Stomach (tissue), 19 donors: ENCODE measurements at places on chromosomes 1 and 21.
A peak's percentile ranks its signal among the peaks of the same experiment; 100 is the strongest.

DNA sequence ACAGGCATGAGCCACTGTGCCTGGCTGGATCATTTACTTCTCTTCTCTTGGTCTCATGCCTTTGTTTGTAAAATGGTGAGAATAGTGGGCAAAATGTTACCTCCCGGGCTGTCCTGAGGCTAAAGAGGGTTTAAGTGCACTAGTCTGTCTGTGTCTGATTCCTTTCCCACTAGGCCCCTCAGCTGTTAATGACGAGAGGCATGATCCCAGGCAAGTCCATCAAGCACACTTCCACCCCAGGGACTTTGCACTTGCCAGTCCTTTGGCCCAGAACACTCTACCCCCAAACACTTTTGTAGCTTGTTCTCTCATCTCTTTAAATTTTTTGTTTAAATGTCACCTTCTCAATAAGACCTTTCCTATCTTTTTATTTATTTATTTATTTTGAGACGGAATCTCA is 13.8 kb upstream of the EPB41 start:
- no peak for DNase-seq

- no peak for DNase-seq
Observed at GRCh38 chr1:109639063-109639840, 16.6 kb upstream of the GSTM4 start.

- no peak for DNase-seq
Observed at GRCh38 chr1:211231873-211232272, 27.3 kb upstream of the RCOR3 start.

DNA sequence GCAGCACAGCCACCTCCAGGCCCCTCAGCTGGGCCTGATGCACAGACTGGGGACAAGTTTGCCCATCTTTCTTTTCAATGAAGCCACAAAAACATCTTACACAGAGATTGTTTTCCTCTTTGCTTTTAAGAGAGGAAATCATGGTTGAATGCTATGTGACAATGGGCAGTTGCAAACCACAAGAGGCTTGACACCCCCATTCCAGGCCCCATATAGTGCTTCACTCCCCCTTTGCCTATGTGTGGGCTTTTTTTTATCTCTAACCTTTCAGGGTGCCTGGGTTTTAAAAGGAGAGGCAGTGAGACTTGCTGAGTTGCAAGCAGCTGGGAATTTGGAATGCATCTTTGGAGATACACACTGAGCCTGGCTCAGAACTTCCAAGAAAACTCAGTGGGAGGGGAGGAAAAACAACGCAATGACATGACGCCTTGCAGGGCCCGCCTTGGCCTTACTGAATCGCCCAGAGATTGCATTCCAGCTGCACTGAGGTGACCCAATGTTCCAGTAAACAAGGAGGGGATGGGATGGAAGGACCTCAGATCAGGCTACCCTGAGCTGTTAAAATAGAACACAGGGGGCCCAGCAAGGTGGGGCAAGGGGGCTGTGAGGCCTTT is 145.2 kb upstream of the ZNF648 start:
- peak; percentile 38 for DNase-seq

- DNase-seq = peak; percentile 15
Observed at GRCh38 chr1:29974316-29974724, 738.0 kb downstream of the PTPRU start.

- peak; percentile 69 for DNase-seq
Observed at GRCh38 chr21:41322496-41323382, 6.1 kb downstream of the FAM3B start.
